ENCODE measurements at places on chromosomes 2 and 18. TPM values are rescaled to one million over a fixed set of nuclear protein-coding genes. Genes with fewer than 3 reads are reported as not detected.

The HES6 gene
- 3.6 TPM for total RNA-seq

The PRKAG3 gene
- not detected for total RNA-seq

The PARD3B gene
- 1.6 TPM for total RNA-seq

The GPAT2 gene
- 3.9 TPM for total RNA-seq

The TXNDC2 gene
- not detected for total RNA-seq

The ZNF892 gene
- 4.3 TPM for total RNA-seq

The SOCS6 gene
- total RNA-seq = 2.1 TPM

The RPS27A gene
- 1,904 TPM for total RNA-seq

GRCh38 chr2:159898441-159898840 lies 100.4 kb upstream of the CD302 start:
- no peak for DNase-seq
- H3K27ac ChIP-seq = no peak overlapping the region
- no peaks in the 10 kb centered on the region for H3K36me3 ChIP-seq
- H3K4me3 ChIP-seq = no peak overlapping the region

GRCh38 chr2:206555721-206556120 lies 86.6 kb upstream of the FAM237A start:
- H3K27me3 ChIP-seq = peaks cover 4% of the 10 kb centered on the region
- H3K27ac ChIP-seq = no peak overlapping the region
- H3K4me1 ChIP-seq = peaks cover 16% of the 10 kb centered on the region
- H3K4me3 ChIP-seq = no peak overlapping the region
- DNase-seq = no peak

GRCh38 chr18:50240080-50240563 lies 26.2 kb downstream of the CFAP53 start:
- no peaks in the 10 kb centered on the region for H3K36me3 ChIP-seq
- DNase-seq = no peak
- H3K27me3 ChIP-seq = no peaks in the 10 kb centered on the region

GRCh38 chr2:235745597-235745996 lies 251.8 kb downstream of the AGAP1 start:
- no peak overlapping the region for H3K27ac ChIP-seq
- no peaks in the 10 kb centered on the region for H3K36me3 ChIP-seq
- peaks cover 9% of the 10 kb centered on the region for H3K27me3 ChIP-seq
- H3K4me1 ChIP-seq = no peaks in the 10 kb centered on the region
- H3K4me3 ChIP-seq = no peak overlapping the region

- DNase-seq = no peak
- H3K27ac ChIP-seq = no peak overlapping the region
- H3K36me3 ChIP-seq = no peaks in the 10 kb centered on the region
These were observed 532.9 kb upstream of the CRIM1 start for GRCh38 chr2:35822716-35823115.

GRCh38 chr2:221501210-221501882 lies 70.8 kb downstream of the EPHA4 start:
- H3K27ac ChIP-seq = no peak overlapping the region
- DNase-seq = no peak
- no peak overlapping the region for H3K4me3 ChIP-seq
- H3K36me3 ChIP-seq = no peaks in the 10 kb centered on the region

GRCh38 chr2:37676274-37676673 lies 4.8 kb upstream of the CDC42EP3 start:
- H3K27me3 ChIP-seq = no peaks in the 10 kb centered on the region
- H3K27ac ChIP-seq = no peak overlapping the region
- no peaks in the 10 kb centered on the region for H3K4me1 ChIP-seq
- no peak for DNase-seq
- H3K4me3 ChIP-seq = no peak overlapping the region

- no peaks in the 10 kb centered on the region for H3K36me3 ChIP-seq
- no peak overlapping the region for H3K27ac ChIP-seq
- no peak overlapping the region for H3K4me3 ChIP-seq
- no peaks in the 10 kb centered on the region for H3K27me3 ChIP-seq
- no peaks in the 10 kb centered on the region for H3K4me1 ChIP-seq
- no peak for DNase-seq
These were observed 487.2 kb upstream of the RAB12 start for GRCh38 chr18:8121942-8122480.

GRCh38 chr2:126241411-126241810 lies 414.5 kb upstream of the GYPC start:
- H3K27ac ChIP-seq = no peak overlapping the region
- no peaks in the 10 kb centered on the region for H3K36me3 ChIP-seq
- no peak overlapping the region for H3K4me3 ChIP-seq
- no peaks in the 10 kb centered on the region for H3K4me1 ChIP-seq

DNA sequence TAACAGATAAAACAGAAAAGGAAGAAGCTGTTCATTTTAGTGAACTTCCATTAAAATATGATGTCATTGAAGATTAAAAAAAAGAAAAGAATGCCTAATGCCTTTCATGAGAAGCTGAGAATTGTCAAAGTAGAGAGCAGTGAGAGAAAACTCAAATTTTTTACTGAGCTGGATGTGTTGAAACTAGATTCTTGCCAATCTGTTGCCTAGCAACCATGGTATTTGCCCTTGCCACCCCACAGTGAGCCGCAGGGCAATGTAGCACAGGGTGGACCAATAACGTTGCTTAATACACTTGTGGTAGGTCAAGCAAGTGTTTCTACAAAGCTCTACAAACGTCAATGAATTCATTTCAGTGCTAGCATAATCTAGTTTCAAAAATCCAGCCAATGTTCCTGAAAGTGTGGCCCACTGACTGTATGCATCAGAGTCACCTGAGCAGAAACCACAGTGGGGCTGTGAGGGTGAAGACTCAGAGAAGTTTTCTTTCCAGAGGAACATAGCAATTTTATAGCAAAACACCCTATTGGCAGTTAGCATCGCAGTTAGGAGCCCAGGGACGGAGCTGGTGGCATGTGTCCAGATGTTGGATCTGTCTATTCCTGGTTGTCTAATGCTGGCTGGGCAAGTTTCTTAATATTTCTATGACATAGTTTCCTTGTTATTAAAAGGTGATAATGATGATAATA lies 132.2 kb downstream of the DOCK10 start:
- no peak for DNase-seq
- H3K4me1 ChIP-seq = peaks cover 5% of the 10 kb centered on the region
- H3K27ac ChIP-seq = no peak overlapping the region
- H3K27me3 ChIP-seq = no peaks in the 10 kb centered on the region

DNA sequence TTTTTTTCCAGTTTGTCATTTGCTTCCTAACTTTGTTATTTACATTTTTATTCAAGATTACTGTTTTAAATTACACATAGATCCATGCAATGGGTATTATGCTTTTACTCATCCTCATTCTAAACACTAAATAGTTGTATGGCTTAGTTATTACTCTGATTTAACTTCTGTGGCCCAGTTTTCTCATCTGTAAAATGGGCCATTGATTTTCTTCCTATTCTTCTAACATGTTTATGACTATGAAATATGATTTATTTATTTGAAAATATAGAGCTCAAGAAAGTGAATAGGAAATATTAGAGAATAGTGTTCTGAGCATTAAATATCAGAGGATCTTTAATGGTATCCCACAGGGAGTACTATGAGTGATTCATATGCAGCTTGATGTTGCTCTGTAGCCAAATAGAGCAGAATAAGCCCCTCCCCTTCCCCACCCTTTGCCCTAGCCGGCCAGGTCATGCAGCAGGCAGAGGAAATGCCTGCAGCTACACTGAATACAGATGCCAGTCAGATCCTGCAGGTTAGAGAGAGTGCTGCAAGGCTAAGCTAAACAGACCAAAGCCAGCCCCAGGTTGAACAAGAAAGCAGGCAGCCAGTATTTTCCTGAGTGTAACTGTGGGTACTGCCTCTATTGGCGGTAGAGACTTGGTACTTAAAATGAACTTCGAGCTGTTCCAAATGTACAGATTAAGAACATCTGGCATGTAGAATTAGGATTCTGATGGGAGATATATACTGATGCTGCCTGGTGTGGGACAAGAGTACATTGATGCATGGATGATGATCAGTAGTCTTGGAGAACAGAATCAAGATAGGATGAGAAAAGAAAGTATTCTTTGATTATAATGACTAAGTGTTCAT lies 11.7 kb upstream of the ACYP2 start:
- no peaks in the 10 kb centered on the region for H3K36me3 ChIP-seq
- H3K27ac ChIP-seq = no peak overlapping the region
- peaks cover 5% of the 10 kb centered on the region for H3K4me1 ChIP-seq
- H3K27me3 ChIP-seq = no peaks in the 10 kb centered on the region
- peak; percentile 14 for DNase-seq

- no peaks in the 10 kb centered on the region for H3K27me3 ChIP-seq
- no peaks in the 10 kb centered on the region for H3K4me1 ChIP-seq
- no peak overlapping the region for H3K27ac ChIP-seq
- H3K4me3 ChIP-seq = no peak overlapping the region
- DNase-seq = no peak
- no peaks in the 10 kb centered on the region for H3K36me3 ChIP-seq
These were observed 957.8 kb downstream of the SLC4A3 start for GRCh38 chr2:220585241-220585640.

DNA sequence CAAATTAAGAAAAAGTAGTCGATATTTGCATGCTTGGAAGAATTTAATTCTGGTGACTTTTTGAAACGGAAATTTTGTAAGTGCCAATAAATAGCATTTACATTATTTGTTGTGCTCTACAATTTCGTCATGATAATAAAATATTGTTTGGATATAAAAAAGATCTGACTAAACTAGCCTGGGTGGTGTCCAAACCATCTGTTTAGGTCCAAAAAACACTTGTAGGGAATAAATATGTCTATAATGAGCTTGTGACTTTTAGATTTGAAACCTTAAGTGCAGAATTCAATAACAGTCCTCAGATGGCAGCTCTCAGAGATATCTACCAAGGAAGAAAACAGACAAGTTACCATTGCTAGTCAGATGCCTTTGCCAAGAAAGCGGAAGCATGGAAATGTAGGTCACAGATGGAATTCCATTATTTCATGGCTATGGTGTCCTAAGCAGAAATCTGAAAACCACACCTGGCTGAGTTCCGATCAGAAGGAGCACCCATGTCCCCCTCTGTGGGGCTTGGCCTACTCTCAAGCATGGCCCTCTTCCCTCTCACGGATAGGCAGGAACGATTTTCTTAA lies 731.1 kb downstream of the RNF144A start:
- peaks cover 5% of the 10 kb centered on the region for H3K4me1 ChIP-seq
- no peak for DNase-seq
- H3K36me3 ChIP-seq = no peaks in the 10 kb centered on the region
- no peak overlapping the region for H3K27ac ChIP-seq

DNA sequence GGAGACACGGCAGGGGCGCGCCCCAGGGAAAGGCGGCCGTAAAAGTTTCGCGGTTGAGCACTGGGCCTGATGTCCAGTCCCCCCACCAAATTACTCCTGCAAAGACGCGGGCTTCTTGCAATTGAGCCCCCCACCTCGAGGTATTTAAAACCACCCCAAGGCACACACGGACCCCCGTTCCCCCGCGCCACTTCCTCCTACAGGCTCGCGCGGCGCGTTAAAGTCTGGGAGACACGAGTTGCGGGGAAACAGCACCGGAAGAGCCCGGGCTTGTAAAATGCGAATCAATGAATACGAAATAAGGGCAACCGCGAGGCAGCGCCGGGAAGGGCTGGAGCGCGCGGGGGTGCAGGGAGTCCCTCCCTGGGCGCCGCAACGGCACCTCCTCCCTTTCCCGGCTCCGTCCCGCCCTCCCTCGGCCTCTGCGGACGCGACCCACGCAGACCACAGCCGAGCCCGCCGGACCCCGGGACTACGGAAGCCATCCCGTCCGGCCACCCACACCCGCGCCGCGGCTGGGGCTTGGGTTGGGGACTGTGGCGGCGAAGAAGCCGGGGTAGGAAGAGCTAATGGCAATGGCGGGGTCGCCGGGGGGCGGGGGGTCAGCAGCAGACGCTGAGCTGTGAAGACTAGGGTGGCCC lies 918 bp upstream of the NETO1 start:
- H3K4me3 ChIP-seq = no peak overlapping the region
- H3K27ac ChIP-seq = no peak overlapping the region
- DNase-seq = no peak
- H3K36me3 ChIP-seq = no peaks in the 10 kb centered on the region
- peaks cover 27% of the 10 kb centered on the region for H3K27me3 ChIP-seq

- DNase-seq = no peak
- H3K27ac ChIP-seq = no peak overlapping the region
- no peak overlapping the region for H3K4me3 ChIP-seq
- no peaks in the 10 kb centered on the region for H3K4me1 ChIP-seq
- H3K27me3 ChIP-seq = no peaks in the 10 kb centered on the region
These were observed 580.1 kb downstream of the EPHA4 start for GRCh38 chr2:220991972-220992371.

- no peak for DNase-seq
- H3K27me3 ChIP-seq = no peaks in the 10 kb centered on the region
- H3K27ac ChIP-seq = no peak overlapping the region
These were observed 39.9 kb upstream of the DARS1 start for GRCh38 chr2:136025057-136025973.

- peaks cover 10% of the 10 kb centered on the region for H3K36me3 ChIP-seq
- no peak for DNase-seq
- no peak overlapping the region for H3K4me3 ChIP-seq
- no peaks in the 10 kb centered on the region for H3K4me1 ChIP-seq
- H3K27ac ChIP-seq = no peak overlapping the region
These were observed 16.7 kb upstream of the ADI1 start for GRCh38 chr2:3535794-3536681.

GRCh38 chr2:211117026-211117425 lies 560.6 kb downstream of the CPS1 start:
- H3K4me3 ChIP-seq = no peak overlapping the region
- no peaks in the 10 kb centered on the region for H3K4me1 ChIP-seq
- H3K27ac ChIP-seq = no peak overlapping the region

DNA sequence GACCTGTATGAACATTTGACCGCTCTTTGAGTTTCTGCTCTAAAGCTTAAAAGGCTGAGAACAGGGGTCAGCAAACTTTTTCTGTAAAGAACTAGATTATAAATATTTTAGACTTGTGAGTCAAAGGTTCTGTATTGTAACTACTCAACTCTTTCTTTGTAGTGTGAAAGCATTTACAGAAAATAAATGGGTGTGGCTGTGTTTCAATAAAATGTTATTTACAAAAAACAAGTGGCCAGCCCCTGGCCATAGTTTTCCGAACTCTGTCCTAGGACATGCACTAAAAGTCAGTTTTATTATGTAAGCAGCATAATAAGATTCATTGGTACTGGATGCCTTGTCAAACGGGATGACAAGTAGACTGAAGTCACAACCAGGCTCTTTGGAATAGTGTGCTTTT lies 434.9 kb downstream of the ZEB2 start:
- H3K4me1 ChIP-seq = no peaks in the 10 kb centered on the region
- H3K36me3 ChIP-seq = no peaks in the 10 kb centered on the region
- no peaks in the 10 kb centered on the region for H3K27me3 ChIP-seq
- no peak overlapping the region for H3K4me3 ChIP-seq
- no peak for DNase-seq
- H3K27ac ChIP-seq = no peak overlapping the region

- no peaks in the 10 kb centered on the region for H3K36me3 ChIP-seq
- DNase-seq = no peak
- H3K27ac ChIP-seq = no peak overlapping the region
- no peak overlapping the region for H3K4me3 ChIP-seq
- no peaks in the 10 kb centered on the region for H3K4me1 ChIP-seq
These were observed 856.1 kb upstream of the ID2 start for GRCh38 chr2:7825591-7826312.

DNA sequence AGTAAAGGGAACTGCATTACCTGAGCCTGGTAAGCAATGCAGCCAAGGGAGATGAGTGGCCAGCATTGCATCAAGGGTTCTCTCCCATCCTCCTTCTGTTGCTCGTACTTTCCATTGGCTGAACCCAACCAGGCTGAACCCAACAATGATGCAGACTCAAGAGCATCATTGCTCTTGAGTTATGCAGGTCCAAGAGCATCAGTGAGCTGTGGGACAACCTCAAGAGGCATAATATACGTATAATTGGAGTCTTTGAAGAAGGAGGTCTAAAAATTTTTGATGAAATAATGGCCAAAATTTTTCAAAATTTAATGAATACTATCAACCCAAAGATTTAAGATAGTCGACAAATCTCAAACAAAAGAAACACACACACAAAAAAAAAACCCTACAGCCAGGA lies 213.0 kb downstream of the RNF152 start:
- no peaks in the 10 kb centered on the region for H3K36me3 ChIP-seq
- no peak overlapping the region for H3K4me3 ChIP-seq
- H3K4me1 ChIP-seq = no peaks in the 10 kb centered on the region
- H3K27me3 ChIP-seq = no peaks in the 10 kb centered on the region
